ENCODE measurements at places on chromosomes 11 and 22. TPM values are rescaled to one million over a fixed set of nuclear protein-coding genes. Genes with fewer than 3 reads are reported as not detected.

- no peak for DNase-seq
Measured at GRCh38 chr11:128324531-128325141, 262.7 kb downstream of the ETS1 start.

DNA sequence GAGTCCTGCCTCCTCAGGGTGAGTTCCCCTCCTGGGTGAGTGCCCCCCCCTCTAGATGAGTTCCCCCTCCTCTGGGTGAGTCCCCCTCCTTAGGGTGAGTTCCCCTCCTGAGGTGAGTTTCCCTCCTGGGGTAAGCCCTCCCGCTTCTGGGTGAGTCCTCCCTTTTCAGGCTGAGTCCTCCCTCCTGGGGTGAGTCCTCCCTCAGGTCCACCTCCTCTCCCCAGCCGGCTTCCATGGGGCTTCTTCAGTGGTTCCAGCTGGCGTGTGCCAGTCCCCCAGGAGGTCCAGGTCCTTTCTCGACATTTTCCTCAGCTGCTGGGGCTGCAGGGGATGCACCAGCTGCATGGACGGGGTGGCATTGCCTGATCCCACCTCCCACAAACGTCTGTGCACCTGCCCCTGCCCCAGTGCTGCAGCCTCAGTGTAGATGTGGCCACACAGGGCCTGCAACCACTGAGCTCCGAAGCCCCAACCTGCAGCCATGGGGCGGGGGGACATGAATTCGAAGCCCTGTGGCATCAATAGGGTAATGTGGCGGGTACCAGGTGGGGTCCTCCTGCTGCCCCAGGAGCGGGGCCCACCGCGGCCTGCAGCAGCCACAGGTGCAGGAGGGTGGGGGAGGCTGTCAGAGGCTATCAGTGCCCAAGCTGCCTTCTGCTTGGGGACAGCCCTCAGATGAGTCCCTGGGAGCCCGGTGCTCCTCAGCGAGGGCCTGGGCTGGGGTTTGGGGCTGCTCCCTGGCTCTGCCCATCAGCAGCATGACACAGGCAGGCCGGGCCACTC is 101.3 kb upstream of the FGF3 start:
- no peak for DNase-seq

DNA sequence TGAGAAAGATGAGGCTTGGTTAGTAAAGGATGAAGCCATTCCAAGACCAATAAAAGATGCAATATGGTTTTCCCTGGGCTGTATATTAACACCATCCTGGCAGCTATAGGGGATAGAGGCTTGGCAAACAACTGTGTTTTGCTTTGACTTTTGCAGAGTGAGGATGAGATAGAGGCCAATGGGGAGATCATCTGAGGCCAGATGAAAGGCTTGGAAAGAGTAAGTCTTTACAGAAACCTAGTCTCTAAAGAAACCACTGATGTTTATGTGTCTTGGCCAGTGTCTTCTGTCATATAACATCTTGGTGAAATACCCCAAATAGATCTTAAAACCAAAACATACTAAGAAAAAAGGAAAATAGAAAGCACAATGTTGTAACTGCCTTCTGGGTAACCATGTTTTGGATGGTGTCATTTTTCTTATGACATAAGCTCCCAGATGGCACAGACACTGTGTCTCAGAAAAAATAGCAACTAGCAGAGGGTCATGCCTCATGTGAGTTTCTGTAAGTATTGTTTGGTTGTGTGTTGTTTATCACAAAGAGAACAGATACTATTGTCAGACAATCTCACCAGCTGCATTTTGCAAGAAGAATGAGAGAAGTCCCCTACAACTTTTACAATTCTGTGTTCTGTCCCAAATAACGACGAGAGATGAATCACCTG is 305.4 kb downstream of the ST3GAL4 start:
- DNase-seq: no peak

SLC25A18 gene
- 0.88 TPM for total RNA-seq

DNA sequence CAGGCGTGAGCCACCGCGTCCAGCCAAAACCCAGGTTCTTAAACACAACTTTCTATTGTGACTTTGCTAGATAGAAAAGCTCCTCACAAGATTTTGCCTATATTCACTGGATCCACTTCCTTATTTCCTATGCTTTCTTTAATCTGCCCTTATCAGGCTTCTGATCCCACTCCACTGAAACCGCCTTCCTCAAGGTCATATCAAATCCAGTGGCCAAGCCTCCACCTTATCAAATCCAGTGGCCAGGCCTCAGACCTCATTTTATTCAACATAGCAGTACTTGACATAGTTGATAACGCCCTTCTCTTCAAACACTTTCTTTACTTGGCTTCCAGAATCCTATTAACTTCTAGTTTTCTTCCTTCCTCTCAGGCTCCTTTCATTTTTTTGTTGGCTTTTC is 29.5 kb downstream of the DIXDC1 start:
- no peak for DNase-seq

DNA sequence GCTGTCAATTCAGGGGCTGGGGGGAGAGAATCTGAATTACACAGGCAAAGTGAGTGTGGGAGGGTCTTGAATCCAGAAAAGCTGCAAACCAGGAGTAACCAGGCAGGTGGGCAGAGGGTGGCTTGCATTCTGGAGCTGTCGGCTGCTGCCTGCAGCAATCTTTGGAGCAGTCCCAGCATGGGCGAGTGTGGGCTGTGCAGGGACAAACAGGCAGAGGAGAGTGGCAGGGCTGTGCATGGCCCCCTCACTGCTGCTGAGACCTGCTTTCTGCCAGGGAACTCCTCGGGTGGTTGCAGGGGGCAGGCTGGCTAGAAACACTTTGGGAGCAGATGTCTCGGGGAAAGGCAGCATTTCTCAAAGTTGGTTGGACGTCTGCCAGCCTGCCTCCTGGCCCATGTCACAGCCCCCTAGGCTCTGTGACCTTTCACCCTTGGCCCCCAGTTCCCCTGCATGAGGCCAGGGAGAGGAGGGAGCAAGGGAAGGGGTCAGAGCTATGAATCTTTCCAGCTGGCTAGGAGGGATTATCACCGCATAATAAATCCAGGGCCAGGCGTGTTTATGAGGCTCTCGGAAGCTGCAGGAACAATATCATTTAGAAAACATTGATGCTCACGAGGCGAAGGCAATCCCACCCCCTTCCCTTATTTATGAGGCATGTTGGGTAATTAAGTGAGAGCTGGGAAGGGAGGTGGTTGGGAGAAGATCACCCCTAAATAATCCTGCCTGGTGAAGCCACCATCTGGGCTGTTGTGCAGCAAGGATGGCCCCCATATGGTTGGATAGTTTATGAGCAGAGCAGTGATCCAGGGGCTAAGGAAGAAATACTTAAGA is 212.3 kb upstream of the NCAM1 start:
- DNase-seq: no peak

DBX1 gene
- 5.3 TPM for total RNA-seq

KDM4D gene
- total RNA-seq: 4.8 TPM

PRR5L gene
- total RNA-seq: 23.4 TPM

- no peak for DNase-seq
Measured at GRCh38 chr11:2830030-2830812, 55.4 kb downstream of the CDKN1C start.

DNA sequence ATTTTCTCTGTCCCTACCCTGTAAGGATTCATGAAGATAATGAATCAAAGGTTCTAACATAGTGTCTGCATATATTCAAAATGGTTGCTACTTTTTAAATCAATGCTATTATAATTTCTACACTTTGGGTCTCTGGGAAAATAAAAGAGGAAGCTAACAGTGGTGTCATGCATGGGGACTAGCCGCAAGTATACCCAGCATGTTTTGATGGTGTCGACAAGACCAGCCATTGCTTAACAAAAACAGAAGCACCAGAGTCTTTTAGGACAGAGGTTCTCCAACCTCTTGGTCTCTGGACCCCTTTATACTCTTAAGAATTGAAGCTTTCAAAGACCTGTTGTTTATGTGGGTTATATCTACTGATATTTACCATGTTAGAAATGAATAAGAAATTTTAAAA is 37.8 kb downstream of the RNF141 start:
- DNase-seq: no peak

GRCh38 chr11:17894929-17895658 is 117.8 kb downstream of the SERGEF start:
- no peak for DNase-seq

GRCh38 chr11:31421820-31422219 is 52.2 kb downstream of the DNAJC24 start:
- DNase-seq: peak; percentile 82

RIMBP3C gene
- 1.2 TPM for total RNA-seq

CCDC73 gene
- total RNA-seq: not detected

GP1BB gene
- not detected for total RNA-seq

DNA sequence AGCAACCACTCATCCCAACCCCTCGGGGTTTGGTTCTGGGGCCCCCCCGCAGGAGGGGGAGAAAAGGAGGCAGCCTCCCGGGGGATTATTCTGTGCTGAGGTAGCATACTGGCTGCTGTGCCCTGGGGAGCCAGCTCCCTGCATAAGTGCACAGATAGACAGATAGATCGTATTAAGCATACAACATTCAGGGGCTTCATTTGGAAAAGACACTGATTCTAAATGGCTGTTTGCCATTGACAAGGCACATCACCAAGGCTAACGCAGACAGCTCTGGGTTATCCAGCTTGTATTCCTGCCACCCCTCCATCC is 547.9 kb downstream of the BUD13 start:
- DNase-seq: no peak

GRCh38 chr11:115577701-115578100 is 73.5 kb upstream of the CADM1 start:
- no peak for DNase-seq

GRCh38 chr11:129992161-129992944 is 10.3 kb downstream of the PRDM10 start:
- DNase-seq: peak; percentile 52

HSPB2 gene
- not detected for total RNA-seq

- DNase-seq: no peak
Measured at GRCh38 chr11:13423372-13423771, 39.6 kb downstream of the BTBD10 start.

DNA sequence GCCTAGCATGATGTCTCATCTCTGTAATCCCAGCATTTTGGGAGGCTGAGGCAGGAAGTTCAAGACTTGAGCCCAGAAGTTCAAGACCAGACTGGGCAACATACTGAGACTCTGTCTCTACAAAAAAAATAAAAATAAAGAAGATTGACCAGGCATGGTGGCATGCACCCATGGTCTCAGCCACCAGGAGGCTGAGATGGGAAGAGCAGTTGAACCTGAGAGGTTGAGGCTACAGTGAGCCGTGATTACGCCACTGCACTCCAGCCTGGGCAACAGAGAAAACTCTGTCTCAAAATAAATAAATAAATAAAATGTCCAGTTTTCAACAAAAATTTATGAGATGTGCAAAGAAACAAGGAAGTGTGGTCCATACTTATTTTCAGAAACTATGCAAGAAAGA is 28.3 kb downstream of the EFCAB6 start:
- no peak for DNase-seq

DNA sequence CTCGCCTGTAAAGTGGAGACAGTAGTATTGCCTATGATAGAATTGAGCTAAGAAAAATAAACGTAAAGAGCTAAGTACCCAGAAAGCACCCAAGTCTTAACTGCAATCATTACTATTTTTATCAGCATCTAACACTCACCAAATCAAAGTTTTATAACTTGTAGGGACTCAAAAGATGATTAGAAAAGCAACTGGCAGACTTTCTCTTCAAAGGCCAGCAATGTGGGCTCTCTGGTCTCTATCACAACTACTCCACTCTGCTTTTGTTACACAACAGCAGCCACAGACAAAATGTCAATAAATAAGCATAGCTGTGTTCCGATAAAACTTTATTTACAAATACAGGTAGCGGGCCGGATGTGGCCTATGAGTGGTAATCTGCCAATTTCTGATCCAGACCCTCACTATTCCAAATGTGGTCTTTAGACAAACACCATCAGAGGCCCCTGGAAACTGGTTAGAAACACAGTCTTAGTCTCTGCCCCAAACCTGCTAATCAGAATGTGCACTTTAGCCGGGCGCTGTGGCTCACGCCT is 8.2 kb downstream of the TPST2 start:
- no peak for DNase-seq

GRCh38 chr22:48886604-48887393 is 940.9 kb downstream of the BRD1 start:
- DNase-seq: no peak

GRCh38 chr22:45320357-45320976 is 10.7 kb downstream of the FAM118A start:
- no peak for DNase-seq

GRCh38 chr11:27403195-27403594 is 40.2 kb upstream of the CCDC34 start:
- DNase-seq: no peak

TTC12 gene
- total RNA-seq: 21.8 TPM

- no peak for DNase-seq
Measured at GRCh38 chr11:91265946-91266345, 958.7 kb upstream of the FAT3 start.

C22orf31 gene
- total RNA-seq: not detected

ART1 gene
- total RNA-seq: not detected

APBB1 gene
- total RNA-seq: 38.5 TPM

GRCh38 chr11:119693253-119693815 is 35.7 kb downstream of the NECTIN1 start:
- no peak for DNase-seq

DNA sequence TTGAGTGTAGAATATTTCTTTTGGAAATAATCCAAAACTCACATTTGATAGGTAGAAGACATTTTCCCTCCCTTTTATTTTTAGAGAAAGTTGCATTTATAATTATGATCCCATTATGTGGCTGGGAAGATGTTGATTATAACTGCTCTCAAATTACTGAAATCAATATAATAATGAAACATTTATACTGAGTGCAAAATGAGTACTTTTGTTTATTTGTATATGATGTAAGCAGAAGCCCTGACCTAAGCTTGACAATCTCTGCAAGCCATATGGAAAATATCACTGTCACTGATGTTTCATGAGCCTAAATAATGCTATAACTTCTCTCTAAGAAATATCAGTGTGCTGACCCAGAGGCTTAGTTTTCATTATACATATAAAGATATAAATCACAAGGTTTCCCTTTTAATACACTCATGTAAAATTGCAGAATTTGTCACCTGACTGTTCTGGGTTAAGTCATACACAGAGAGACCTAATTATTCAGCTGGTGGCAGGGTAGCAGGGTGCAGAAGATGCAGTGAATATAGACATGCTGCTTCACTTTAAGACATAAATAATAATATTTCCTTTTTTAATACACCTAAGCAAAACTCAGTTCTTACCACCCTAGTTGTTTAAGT is 99.2 kb downstream of the BBOX1 start:
- no peak for DNase-seq

DNA sequence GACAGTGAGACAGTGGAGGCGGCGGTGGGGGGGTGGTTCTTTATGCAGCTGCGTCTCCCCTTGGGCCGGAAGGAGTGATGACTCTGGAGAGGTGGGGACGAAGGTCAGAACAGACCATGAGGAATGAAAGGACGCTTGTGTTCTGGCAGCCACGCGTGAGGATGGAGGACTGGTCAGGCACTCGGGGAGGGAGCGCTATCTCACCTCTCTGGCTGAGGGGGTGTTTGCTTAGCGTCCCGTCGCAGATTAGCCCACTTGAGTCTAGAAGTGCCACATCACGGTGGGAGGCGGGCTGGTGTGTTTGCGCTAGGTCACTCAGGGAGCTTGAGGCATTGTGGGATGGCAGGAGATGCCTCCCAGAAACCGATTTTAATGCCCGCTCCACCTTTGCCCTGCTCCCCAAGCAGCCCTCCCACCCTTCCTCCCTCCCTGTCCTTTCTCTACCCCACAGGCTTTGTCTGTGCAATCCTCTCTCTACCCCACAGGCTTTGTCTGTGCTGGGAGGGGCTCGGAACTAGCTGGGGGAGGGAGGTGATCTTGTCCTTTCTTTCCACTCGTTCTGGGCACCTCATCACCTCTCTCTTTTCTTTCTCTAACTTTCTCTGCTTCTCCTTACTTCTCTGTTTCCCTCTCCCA is 97.8 kb downstream of the PKNOX2 start:
- peak; percentile 62 for DNase-seq

Measured in neural progenitor cell (in vitro differentiated cells).